Activated CD8-positive, alpha-beta memory T cell treated with anti-CD3 and anti-CD28 coated beads, Interleukin-2, amount 10 ng/mL, durations not matched to agents 7 days and 5 days (primary cell): ENCODE measurements at places on chromosomes 7 and 10. TPM values are rescaled to one million over a fixed set of nuclear protein-coding genes. Genes with fewer than 3 reads are reported as not detected.
A peak's percentile ranks its signal among the peaks of the same experiment; 100 is the strongest.

- no peak for DNase-seq
Observed at GRCh38 chr10:91575044-91575610, 57.7 kb downstream of the PPP1R3C start.

GIMAP1 gene
- 6.8 TPM for total RNA-seq

DNA sequence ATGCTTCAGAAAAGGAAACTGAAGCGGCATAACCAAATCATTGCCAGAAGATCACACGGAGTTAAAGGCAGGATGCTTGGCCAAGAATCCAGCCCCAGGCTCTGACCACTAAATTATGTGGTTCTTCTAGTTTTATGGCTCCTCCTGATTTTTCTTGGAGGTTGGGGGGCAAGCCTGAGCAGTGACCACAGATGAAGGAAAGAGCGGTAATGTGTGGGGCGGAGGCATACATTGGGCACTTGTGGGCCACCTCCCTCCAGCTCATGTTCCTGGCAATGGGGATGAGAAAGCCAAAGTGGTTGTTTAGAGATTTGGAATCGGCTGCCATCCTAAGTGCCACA, 3.2 kb downstream of the TRPV6 start:
- DNase-seq: peak; percentile 33

GRCh38 chr10:49284356-49284755, 14.6 kb upstream of the C10orf71 start:
- peak; percentile 25 for DNase-seq

DNA sequence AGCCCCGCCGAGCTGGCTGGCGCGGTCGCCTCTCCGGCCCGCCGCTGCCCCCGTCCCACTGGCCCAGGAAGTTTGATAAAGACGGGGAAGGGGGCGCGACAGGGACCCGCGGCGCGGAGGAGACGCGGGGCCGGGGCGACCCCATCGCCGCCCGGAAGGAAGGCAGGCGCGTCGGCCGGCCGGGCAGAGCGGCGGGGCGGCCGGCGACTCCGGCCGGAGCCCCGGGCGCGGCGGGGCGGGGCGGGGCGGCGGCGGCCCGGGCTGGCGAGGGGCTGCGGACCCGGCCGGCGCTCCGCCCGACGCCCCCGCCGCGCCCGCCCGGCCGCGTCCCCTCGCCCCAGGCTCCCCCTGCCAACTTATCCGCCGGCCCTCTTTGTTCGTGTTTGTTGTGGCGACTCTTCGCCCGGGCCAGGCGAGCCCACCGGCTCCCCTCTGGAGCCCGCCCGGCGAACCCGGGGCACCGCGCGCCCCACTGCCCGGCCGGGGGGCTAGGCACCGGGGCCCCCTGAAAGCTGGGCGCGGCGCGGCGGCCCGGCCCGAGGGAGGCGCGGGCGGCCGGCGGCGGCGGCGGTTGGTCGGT, 571 bp downstream of the KDM7A start:
- DNase-seq: no peak

DNA sequence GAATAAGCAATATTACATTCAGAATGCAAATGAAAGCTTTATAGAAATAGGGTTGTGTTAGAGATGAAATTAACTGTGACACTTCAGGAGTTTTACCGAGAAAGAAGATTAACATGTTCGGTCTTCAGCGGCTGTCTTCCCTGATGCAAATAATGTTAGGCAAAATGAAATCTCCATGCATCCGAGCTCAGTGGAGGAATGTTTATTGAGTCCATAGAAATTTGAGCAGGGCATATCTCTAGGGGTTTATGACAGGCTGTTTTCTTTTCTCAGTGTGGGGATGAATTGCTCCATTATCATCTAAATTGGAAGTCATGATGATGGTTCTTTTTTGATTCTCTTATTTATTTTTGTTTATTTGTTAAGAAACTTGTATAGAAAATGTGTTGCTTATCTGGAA, 31.7 kb downstream of the DYNC1I1 start:
- DNase-seq: no peak

DNA sequence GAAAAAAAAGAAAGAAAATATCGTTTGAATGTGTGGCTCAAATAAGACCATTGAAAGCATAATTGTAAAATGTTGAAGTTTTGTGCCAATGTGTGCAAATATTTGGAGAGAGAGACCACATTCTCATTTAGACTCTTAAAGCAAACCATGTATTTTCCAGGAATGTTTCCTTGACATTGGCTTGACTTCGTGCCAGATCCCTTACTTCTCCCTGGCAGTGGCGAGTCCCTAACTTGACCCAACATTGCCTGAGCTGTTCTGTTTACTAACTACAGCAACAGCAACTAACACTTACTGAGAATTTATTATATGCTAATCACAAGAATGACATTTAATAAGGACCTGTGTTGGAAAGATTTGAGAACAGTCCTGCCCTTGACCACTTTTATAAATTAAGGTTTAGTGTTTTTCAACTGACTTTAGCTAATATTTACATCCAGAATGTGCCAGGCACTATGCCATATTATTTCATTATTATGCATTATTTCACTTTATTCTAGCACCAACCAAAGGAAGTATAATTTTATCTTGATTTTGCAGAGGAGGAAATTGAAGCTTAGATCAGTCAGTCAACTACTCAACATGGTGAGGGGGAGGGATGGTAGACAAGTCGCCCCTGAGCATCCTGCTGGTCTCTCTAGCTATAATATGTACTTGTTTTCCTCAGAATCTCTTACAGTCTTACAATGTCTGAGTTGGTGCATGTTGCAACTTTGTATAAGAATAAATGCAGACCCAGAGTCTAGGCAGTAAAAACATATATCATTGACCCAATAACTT, 29.7 kb downstream of the ZNF467 start:
- DNase-seq: no peak

DNA sequence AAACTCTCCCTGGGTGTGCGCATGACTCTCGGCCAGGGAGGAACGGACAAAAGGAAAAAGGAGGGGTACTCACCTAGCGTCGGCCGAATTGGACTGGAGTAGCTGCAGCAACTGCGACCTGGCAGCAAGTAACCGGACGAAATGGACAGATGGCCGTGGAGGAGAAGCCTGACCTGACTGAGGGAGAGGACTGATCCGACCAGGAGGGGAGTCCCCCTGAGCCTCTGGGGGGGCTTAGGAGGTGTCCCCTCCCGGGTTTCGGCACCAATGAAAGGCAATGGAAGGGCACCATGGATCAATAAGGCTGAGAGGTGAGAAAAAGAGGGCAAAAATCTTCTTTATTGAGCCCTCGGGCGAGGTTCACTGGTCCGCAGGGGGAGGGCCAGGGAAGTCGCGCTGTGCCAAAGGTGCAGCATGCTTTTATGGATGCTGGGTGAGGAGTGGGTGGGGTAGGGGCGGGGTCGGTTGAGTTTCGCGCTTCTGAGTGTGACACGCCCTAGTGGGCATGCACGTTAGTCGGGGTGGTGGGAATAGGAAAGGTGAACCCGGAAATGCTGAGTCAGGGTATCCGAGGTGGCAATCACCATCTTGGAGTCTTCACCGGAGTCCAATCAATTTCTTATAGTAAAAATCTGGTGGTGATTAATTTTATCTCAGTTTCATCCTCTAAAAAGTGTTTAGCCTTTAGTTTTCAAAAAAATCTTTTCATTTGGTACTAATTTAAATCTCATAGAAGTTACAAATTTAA, 638.5 kb upstream of the DPP6 start:
- DNase-seq: no peak

CALHM1 gene
- total RNA-seq: 1.1 TPM

GRCh38 chr7:108086546-108086945, 43.6 kb downstream of the LAMB4 start:
- DNase-seq: no peak

- no peak for DNase-seq
Observed at GRCh38 chr10:68598978-68599770, 39.0 kb downstream of the TET1 start.

DNA sequence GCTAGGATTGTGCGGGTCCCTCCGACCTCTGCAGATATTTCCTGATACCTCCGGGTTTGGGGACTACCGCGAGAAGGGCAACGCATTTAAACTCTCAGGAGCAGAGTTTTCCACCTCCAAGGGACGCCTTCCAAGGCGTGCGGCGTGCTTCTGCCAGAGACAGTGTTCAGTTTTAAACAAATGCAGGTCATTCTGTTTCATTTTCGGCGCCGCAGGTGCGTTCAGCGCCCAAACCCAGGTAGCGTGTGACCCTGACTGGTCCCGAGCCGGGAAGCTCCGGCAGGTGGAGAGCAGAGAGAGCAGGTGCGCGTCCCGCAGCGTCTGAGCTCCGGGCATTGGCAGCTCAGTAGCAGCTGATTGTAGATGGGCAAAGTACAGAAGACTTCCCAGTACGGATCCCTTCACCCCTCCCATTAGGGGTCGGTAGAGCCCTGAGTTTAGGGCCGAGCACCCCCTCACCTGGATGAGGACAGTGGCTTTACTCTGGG, 1.4 kb upstream of the CYP26A1 start:
- DNase-seq: no peak

DNA sequence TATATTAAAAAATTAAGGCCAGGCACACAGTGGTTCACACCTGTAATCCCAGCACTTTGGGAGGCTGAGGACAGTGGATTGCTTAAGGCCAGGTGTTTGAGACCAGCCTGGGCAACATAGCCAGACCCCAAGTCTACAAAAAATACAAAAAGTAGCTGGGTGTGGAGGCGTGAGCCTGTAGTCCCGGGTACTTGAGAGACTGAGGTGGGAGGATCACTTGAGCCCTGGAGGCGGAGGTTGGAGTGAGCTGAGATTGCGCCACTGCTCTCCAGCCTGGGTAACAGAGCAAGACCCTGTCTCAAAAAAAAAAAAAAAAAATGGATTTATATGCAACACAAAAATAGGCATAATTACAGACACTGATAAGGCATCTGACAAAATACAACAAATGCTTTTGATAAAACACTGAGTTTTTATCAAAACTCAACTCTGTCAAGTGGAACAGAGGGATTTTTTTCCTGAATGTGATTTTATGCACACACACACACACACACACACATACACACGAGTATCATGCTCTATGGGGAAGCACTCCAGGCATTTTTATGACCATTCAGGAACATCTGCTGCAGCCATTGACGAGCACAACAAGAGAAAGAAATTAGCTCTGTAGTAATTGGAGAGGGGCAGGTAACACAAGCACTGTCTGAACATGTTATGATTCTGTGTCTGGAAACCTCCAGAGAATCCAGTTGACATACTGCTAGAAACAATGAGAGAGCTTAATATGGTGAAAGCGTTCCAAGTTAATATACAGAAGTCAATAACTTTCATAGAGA, 193.1 kb downstream of the WDR37 start:
- DNase-seq: no peak

DNA sequence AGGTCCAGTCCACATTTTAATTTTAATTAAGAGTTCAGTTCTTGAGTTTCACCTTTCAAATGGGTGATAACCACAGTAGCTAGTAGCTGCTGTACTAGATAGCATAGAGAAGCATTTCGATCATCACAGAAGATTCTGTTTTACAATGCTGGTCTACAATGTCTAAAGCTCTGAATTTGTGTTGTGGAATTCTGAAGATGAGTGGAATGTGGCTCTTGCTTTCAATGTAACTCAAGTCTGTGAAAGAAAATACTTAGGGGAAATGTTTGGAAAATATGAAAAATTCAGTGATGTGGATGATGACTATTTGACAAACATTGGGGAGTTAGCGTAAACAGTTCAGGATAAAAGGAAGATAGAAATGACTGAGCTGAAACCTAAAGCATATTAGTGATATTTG, 139.4 kb downstream of the GNAT3 start:
- DNase-seq: no peak

DNA sequence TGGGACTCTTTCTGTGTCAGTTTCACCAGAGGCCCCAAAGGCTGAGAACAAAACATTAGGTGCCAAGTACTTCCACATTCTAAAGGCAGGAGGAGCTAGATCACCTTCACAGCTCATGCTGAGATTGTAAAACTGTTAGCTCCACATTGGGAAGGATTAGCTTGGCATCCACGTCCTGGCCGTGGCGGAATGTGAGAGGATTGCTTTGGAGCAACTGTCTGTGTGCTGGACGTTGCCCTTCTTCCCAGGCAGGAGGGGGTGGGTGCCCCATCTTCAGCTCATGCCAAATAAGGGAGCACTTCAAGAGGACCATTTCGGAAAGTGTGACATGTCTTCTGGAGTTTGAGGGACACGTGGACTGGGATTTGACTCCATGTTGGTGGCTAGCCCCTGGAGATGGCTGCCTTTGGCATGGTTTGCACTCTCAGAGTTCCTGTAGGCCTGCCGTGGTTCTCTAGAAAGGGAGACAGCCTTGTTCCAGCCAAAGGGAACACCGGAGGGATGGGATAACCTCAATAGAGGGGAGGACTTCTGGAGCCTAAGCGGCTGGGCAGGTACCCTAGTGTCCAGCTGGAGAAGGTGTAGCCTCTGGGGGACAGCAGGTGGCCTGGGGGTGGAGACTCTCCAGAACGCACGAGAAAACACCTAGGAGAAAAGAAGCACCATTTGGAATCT, 19.9 kb upstream of the FMC1 start:
- no peak for DNase-seq

DNA sequence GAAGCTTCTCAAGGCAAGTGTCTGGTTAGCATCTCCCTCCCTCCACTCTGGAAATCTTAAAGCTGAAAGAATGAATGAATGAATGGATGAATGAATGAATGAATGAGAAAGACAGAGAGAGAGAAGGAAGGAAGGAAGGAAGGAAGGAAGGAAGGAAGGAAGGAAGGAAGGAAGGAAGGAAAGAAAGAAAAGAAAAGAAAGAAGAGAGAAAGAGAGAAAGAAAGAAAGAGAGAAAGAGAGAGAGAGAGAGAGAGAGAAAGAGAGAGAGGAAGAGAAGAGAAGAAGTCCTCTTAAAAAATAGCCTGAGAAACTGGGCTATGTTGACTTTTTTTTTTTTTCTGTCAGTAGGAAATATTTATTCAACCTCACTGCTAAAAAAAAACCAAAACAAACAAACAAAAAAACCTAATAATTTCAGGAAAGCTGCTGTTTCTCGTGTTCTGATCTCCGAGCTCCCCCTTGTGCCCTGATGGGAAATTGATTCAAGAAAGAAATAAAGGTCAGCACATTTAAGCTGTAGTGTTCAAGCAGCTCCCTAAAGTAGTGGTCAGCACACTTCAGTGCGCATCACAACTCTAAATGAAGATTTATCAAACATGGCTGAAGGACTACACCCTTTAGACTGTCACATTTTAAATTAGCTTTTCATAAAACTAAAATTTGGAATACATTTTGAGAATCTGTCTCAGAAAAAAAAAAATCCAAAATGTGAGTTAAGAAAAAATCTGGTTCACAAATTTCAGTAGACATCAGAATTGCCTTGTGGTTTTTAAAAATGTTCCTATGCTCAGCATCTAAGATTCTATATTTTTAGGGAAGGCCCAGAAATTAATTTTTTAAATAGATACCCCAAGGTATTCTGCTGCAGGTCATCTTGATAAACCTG, 154.3 kb downstream of the ELAPOR2 start:
- DNase-seq: no peak

NAT16 gene
- total RNA-seq: not detected

HILPDA gene
- total RNA-seq: 24.0 TPM

CBX3 gene
- total RNA-seq: 235 TPM

DNA sequence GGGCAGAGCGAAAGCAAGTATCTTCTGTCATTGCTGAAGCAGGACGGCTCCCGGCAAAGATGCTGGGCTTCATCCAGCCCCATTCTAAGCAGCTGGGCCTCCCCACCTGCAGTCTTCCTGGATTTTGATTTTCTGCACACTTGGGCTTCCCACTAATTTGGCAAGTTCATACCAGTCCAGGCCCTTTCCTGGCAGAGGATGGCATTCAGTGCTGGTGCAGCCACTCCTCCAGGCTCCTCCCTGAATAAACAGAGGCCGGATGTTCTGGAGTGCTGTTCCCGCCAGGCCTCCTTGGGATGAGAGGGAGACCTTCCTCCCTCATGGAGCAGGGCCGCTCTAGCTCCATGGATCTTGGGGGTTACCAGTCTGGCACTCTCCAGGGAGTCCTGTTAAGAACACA, 3.4 kb downstream of the BAG3 start:
- no peak for DNase-seq

TMEM270 gene
- not detected for total RNA-seq

GJD4 gene
- not detected for total RNA-seq

- peak; percentile 45 for DNase-seq
Observed at GRCh38 chr7:142583446-142583845, 165.8 kb upstream of the PRSS1 start.
